GOT3 (cell line): ENCODE measurements at places on chromosomes 3 and 15.

GRCh38 chr15:100113351-100114080, 228.3 kb downstream of the ADAMTS17 start:
- no peak for DNase-seq

- DNase-seq = no peak
These were observed 24.1 kb upstream of the BBX start for GRCh38 chr3:107498646-107499045.

GRCh38 chr3:71968544-71968943, 183.6 kb upstream of the PROK2 start:
- no peak for DNase-seq

- DNase-seq = no peak
These were observed 297.2 kb upstream of the C2CD4B start for GRCh38 chr15:62462268-62462667.

- no peak for DNase-seq
These were observed 33.9 kb downstream of the RPN1 start for GRCh38 chr3:128616516-128617269.

DNA sequence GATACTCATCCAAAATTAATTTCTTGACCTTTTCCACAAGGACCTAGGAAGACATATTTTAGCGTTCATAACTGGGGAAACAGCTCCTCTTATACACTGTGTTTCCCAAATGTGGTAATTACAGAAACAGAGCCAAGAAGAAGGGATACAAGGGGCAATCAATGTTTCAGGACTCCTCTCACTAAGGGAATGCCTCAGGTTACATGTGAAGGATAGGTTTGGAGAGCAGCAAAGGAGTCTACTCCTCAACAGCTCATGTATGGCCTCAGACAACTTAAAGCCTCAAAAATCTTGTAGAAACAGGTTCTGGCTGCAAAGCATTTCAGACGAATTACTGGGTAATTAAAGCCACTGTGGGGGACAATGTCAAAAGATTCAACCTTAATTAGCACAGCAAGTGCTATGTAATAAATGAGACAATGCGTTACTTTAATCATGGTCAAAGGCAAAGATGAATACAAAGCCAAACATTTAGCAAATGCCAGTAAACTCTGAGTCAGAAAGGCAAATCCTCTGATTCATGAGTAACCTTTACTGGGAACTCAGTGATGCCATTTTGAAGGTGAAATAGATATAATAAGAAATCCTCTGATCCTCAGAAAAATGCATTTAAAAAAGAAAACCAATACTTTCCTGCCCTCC, 1111.2 kb downstream of the TUSC7 start:
- DNase-seq = no peak

DNA sequence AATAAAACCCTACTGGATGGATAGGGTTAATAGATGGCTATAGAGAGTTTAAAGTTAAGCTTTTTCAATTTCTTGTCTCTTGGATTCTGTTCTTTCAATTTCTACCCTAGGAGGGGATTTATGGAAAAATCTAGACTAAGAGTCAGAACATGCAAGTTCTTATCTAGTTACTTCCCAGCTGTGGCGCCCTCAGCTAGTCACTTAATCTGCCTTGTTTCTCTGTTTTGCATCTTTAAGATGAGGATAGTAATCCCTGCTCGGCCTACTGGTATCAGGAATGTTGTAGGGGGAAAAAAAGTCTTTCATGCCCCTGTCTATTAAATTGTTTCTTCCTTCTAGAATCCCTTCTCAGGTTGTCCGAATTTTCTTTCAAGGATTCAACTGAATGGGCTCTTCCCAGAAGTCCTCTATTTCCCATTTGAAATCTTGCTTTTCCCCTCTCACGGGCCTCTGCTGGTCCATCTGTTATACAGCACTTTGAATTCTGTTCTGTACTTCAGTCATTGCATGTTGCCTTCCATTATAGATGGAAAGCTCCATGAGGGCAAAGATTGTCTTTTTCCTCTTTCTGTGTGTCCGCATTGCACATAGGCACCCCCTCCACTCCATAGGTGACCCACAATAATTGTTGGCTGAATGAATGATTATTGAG, 4.4 kb downstream of the KCTD6 start:
- no peak for DNase-seq

GRCh38 chr3:84904816-84905555, 53.8 kb upstream of the CADM2 start:
- no peak for DNase-seq

DNA sequence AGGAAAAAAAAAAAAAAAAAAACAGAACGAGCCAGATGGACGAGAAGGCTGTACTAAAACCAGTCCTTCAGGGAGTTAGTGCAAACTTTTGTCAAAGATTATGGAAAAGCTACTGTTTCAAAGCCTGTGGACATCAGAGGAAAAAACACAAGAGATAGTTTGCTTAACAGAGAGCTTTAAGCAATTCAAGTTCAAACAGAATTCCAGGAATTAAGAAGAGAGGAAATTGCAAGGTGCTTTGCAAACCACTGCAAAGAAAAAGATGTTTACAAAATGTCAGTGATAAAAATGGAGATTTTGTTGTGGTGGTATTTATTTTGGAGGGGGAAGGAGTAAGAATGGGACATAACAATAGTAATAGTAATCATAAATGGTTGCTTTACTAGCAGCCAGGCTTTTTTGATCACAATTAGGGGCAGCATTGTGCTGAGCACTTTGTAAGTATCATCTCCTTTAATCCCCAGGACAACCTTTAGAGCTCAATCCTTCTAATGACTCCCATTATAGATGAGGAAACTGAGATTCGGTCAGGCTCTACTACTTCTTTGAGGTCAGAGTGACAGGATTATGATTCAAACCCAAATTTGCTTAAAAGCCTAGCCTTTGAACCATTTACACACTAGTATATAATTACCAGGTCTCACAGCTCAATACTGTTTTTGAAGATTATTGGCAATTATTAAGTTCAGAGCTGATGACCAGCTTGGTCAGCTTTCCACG, 22.4 kb upstream of the ARHGEF3 start:
- DNase-seq = no peak

DNA sequence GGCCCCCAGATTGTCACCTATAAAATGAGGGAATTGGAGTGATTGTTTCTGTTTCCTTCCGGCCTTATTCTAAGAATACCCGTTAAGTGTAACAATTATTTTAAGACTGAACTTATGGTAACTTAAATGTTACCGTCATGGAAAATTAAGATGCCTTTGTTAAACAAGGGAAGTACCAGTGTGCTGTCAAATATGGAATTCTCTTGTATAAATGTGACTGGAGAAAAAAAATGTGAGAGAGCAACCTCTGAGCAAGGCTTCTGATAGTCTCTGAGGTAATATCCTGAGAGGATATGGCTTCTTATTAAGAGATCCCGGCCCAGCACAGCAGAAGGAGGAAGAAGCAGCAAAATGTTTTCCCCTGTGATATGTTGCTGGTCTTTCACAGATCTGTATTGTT, 480.7 kb upstream of the ADAMTS9 start:
- no peak for DNase-seq

DNA sequence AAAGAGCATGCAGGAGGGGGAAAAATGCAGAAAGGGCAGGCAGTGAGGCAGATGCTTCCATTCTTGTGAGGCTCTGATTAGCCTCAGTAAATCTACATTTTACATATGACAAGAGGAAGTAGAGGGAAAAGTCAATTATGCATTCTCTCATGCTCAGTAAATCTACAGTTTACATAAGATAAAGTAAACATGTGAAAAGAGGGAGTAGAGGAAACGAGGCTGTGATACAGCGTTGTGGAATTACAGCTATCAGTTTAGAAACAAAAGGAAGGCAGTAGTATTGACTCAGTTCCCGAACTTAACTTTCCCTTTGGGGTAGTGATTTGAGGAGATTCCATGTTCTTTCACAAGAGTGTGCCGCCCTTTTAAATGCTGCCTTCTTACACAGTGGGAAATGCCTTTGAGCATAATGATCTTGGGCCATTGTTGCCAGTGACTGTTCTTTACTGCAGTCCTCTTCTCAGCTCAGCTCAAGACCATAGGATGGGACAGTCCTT, 39.3 kb downstream of the OSTN start:
- DNase-seq = no peak

DNA sequence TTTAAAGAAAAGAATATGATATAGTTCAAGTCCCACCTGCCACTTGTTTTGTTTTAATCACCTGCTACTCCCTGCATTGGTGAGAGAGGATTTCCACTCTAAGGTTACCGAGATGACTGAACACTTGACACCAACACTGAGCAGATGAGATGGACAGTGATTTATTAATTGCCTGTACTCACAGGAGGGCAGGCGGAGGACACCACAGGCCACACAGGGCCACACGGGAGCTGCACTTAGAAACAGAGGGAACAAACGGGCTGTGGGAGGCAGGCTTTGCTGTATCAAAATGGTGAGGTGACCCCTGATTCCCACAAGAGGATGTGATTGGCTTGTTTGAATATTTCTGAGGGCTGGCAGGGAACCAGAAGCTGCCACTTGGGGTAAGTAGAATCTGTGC, 10.8 kb downstream of the MINAR1 start:
- no peak for DNase-seq

- DNase-seq = no peak
These were observed 46.9 kb downstream of the SATB1 start for GRCh38 chr3:18378218-18378617.

DNA sequence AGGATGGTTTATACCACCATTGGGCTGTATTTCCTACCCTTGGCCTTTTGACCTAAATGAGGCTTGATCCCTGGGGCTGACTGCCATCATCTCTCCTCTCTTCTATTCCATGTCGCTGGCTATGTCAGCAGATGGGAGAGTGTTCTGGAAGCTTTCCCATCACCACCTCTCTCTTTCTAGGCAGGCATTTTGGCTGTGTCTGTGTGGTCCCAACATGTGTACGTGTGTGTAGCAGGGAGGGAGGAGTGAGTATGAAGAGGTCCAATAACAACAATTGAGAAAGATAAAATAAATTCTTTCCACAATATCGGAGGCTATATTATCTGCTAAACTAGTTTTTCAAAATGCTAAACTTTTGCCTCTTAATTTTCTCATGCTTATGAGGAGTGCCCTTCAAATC, 34.1 kb downstream of the CGNL1 start:
- no peak for DNase-seq

- no peak for DNase-seq
These were observed 91.3 kb downstream of the SUCNR1 start for GRCh38 chr3:151964743-151965142.

DNA sequence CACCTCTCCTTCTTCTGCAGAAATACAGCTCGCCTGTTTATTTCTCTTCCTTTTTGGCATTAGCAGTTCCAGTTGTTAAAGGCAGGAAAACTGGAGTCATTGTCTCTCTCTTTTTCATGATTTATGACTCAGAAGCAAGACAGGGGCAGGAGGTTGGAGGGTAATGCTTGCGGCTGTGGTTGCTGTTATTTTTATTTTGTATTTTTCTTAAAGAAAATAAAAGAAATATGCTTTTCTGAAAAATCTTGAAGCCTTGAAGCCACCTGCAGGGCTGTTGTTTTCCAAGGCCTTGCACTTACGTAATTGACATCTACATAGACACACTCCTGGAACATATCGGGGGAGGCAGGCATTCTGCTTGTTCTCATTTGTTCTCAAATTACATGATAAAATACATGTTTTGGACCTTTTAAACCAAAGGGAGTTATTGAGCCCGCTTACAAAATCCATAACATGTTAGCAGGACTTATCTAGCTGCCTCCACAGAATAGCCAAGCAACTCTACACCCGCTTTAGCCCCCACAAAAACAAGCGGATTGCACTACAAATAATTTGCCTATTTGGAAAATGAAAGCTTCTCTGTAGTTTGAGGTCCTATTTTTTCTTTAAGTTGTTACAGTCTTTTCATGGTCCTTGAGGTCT, 1004.6 kb upstream of the NR2F2 start:
- DNase-seq = no peak

- no peak for DNase-seq
These were observed 437.7 kb downstream of the DIPK2A start for GRCh38 chr3:144409319-144409718.

- DNase-seq = no peak
These were observed 24.1 kb upstream of the ZKSCAN7 start for GRCh38 chr3:44530911-44531310.

GRCh38 chr15:99466701-99467337, 99.0 kb upstream of the MEF2A start:
- DNase-seq = no peak

GRCh38 chr3:32401126-32401525, 9.5 kb downstream of the CMTM7 start:
- no peak for DNase-seq

DNA sequence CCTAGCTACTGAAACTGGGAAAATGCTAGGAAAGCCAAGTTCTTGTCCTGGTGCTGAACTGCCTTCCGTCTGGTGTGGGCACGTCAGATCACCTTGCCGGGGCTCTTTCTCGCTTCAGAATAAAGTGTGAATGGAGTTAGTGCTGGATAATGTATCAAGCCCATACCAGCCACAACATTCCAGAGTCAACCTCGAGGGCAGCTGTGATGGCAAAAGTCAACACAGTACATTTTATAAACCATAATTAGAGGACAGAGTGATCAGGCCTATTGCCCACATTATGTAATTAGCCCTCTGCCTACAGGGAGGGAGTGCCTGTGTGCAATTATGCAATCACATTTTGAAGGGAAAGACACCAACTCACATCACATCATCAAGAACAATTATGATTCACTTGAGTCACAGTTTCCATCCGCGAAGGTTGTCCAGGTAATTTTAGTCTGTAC, 165.2 kb downstream of the RORA start:
- no peak for DNase-seq

DNA sequence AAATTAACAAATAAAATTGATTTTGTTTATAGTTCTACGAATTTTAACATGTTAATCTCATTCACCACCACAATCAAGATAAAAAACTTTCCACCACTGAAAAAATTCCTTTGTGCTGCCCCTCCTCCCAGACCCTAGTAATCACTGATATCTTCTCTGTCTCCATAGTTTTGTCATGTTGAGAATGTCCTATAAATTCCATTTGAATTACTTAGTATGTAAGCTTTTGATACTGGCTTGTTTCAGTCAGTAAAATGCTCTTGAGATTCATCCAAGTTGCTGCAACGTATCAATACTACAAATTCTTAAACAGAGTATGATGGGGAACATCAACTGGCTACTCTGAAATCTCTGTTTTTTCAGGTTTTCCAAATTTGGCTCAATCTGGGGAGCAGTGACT, 129.6 kb downstream of the CTNNB1 start:
- no peak for DNase-seq

DNA sequence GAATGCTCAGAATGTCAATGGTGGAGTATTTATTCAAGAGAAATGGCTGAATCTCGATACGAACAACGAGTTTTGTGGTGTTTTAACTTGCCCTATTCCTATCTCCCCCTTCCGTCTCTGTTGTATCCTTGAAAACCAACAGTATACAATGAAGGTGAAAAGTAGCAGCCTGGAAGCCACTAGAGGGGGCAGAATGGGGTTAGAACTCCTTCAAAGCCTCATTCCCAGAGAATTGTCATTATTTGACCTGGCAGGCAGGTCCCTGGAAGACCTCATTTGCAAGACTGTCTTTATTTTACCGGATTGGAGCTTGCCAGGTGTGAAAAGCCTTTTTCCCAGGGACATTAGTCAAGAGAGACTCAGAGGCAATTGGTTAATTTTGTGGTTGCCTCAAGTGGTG, 139.4 kb downstream of the LRRC28 start:
- DNase-seq = no peak

- DNase-seq = no peak
These were observed 37.9 kb downstream of the RAB6B start for GRCh38 chr3:133857767-133858166.
